Colonic mucosa (tissue), 4 donors: ENCODE measurements at places on chromosomes 7 and 10.

GRCh38 chr10:6788231-6788630, 208.2 kb upstream of the PRKCQ start:
- DNase-seq = no peak

GRCh38 chr10:34908481-34908880, 93.4 kb upstream of the PARD3 start:
- no peak for DNase-seq

GRCh38 chr10:122341141-122341810, 33.2 kb upstream of the PLEKHA1 start:
- DNase-seq = no peak

DNA sequence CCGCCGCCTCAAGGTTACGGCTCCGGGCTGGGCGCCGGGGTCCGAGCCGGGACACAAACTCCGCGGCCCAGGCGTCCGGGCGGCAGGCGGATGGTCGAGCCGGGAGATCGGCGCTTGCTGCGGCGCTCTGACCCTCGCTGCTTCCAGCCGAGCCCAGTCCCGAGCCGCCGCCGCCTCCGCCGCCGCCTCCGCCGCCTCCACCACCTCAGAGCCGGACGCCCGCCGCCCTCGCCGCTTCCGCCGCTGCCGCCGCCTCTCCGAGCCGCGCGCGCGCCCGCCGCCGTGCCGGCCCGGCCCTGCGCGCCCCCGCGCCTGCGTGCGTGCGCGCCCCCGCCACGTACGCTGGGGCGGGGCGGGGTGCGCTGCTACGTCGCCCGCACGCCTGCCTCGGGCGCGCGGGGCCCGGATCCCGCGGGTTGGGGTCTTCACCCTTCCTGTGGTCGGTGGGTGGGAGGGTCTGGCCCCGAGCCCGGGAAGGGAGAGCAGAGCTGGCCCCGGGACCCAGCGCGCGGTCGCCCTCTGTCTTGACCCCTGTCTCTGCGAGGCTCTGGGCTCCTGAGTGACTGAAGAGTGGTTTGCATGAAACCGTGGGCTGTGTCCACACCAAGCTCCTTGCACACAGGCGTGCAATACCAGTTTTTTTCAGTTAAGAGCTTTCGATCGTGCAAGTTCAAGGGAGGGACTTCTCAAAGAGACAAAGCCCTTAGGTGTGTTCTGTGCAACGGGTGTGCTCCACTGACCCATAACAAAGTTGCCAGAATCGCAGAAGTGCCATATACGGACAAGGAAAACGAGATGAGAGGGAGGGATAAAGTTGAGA, at the start of gene SMURF1:
TSS of gene SMURF1 (minus strand) at position 256 of the 820 bp plus-strand sequence. CDS start 328 bp downstream, outside the sequence.
- peak; percentile 67 for DNase-seq

GRCh38 chr10:25954851-25955250, 20.8 kb downstream of the MYO3A start:
- no peak for DNase-seq

DNA sequence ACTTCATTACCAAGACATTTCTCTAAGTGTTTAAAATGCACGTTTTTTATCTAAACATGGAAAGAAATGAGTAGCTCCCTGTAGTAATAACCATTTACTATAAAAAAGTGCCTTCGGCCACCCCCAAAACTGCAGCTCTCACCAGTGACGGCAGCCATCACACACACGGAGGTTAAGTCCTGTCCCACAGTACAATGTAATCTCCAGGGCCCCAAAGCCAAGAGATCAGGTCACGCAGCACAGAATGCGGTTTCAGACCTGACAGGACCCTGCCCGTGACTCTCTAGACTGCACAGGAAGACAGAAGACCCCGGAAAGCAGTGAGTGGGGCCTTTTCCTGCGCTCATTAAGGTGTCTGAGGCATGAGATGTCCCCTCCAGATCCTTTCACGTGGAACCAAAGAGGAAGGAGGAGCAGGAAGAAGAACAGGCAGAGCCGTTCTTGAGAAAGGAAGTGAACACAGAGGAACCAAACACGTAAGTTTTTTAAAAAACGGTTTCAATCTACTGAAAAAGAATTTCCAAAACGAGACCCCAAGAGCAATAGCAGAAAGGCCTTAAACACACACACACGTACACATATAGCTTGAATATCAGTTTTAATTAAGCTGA, 125.7 kb downstream of the ZMYND11 start:
- no peak for DNase-seq

- no peak for DNase-seq
These were observed 65.8 kb downstream of the BMPER start for GRCh38 chr7:33971106-33971505.

DNA sequence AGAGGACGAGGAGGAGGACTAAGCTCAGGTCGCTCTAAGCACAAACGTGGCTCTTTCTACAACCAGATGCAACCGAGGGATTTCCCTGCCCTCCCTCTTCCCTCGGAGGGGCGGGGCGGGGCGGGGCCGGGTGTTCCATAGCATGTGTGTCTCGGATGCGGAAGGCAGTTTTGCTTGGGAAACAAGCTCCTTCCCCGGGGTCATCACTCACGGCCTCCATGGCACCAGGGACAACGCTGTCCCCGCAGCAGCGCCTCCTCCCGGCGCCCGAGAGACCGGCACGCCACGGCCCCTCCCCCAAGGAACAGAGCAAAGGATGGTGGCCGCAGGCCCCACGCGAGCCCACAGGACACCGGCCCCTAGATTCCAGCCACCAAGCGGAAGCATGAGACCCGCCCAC, 110.5 kb downstream of the PAXIP1 start:
- DNase-seq = peak; percentile 27

GRCh38 chr10:114259824-114260223, 20.8 kb downstream of the VWA2 start:
- no peak for DNase-seq

DNA sequence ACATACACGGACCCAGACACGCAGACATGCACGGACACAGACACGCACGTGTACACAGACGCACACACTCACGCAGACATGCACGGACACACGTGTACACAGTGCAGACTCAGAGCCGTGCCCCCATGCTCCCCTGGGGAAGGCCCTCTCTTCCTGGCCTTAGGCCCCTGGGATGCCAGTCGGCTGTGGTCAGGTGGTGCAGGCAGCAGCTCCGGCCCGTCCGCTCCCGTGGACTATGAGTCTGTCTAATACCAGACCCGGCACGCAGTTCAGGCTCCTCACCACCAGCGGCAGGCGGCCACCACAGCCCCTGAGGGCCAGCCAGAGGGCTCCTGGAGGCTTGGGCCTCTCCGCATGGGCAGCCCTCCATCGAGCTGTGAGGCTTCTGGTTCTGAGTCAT, 52.0 kb upstream of the NKX6-2 start:
- no peak for DNase-seq

DNA sequence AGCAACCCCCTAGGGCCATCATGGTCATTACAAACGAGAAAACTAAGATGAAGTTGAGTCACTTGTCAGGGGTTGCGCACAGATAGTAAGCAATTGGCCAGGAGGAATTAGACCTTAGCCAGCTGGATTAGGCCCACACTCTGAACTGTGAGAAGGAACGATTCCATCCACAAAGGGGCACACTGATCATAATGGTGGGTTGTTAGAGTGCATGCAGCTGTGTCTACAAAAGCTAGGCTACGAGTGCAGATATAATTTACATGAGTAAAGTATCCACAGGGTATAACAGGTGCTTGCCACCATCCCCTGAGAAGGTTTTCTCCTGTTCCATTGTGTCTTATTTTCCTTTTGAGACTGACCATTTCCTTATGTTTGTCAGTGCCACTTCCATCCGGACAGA, 16.6 kb upstream of the FAM170B start:
- DNase-seq = no peak

GRCh38 chr10:70993051-70993450, 104.7 kb upstream of the PCBD1 start:
- DNase-seq = no peak

- DNase-seq = peak; percentile 78
These were observed at the start of gene HSPA12A for GRCh38 chr10:116742367-116743265. Gene HSPA12A, minus strand, starts transcription at chr10:116742566. Its CDS starts 97 bp downstream, at chr10:116742469.

DNA sequence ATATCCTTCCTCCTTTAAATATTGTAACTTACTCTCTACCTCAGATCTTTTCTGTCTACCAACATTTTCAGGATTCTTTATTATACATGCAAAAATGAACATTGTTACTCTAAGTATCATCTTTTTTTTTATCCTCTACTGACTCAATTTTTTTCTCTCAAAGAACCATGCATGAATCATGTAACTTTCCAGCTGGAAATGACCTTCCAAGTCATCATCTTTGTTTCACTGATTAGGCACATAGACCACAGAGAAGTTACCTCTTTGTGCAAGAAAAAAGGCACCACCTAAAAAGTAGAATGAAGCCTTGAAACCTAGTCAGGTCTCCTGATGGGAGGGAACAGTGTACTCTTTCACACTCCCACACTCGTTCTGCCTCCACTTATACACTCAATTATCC, 234.9 kb downstream of the HGF start:
- DNase-seq = no peak

DNA sequence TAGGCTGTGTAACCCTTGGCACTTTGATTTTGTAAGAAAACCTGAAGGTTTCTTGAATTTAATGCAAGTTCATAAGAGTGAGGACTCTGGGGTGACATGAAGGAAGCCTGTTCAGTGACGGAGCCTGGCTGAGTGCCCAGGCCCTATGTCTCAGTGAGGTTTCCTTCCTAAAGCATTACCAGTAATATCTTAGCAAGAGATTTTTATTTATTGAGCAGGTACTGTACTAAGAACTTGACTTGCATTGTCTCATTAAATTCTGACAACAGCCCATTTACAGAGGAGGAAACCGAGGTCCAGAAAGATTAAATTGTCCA, 197.2 kb downstream of the HECW1 start:
- DNase-seq = no peak

DNA sequence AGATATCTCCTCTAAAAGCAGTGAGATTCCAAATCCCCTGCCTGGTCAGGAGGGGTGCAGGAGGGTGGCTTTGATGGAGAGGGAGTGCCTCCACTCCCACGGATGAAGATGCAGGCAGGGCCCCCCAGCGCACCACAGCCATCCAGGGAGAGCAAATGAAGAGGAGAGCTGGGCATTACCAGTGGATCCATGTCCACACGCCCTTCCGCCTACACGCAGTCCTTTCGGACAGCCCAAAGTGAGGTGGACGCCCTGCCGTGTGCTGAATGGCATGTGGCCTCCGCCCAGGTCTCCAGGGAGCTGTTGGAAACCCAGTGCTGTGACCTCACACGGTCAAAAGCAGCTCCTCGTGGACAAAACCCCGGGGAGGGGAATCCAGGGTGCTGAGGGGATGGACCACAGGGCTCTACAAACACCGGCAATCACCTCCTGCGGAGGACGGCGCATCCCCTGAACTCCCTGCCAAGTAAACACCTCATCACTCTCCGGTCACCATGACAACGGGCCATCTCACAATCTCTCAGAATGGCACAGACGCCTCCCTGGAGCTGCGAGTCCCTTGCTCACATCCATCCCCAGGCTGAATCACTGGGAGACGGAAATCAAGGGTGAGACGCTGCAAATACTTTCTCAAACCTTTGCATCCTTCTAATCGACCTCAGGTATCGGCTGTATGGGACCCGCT, 35.0 kb upstream of the DNAAF5 start:
- no peak for DNase-seq
